ENCODE measurements at places on chromosomes 5 and 9. TPM values are rescaled to one million over a fixed set of nuclear protein-coding genes. Genes with fewer than 3 reads are reported as not detected.
A peak's percentile ranks its signal among the peaks of the same experiment; 100 is the strongest.

DNA sequence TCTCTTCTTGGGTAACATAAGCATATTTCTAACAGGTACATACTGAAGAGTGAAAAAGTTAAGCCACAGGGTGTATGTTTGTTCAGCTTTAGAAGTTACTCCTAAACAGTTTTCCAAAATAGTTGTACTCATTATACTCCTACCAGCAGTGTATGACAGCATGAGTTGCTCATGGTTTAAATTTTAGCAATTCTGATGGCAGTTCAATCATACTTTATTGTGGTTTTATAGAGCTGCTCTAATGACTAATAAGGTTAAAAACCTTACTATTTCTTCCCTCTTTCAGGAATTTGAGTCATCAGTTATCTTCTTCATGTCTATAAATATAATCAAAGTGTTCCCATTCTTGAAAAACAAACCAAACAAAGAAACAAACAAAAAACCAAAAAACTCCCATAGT, 81.5 kb downstream of the CAAP1 start:
- peaks cover 2% of the 10 kb centered on the region for H3K27me3 ChIP-seq
- H3K4me3 ChIP-seq: no peak overlapping the region

GRCh38 chr5:99929067-99929805, 605.9 kb upstream of the FAM174A start:
- no peaks in the 10 kb centered on the region for H3K27me3 ChIP-seq
- H3K4me1 ChIP-seq: no peaks in the 10 kb centered on the region
- no peaks in the 10 kb centered on the region for H3K36me3 ChIP-seq
- H3K27ac ChIP-seq: no peak overlapping the region

TMOD1 gene
- 0.45 TPM for total RNA-seq

SPEF2 gene
- total RNA-seq: 5.9 TPM

DNA sequence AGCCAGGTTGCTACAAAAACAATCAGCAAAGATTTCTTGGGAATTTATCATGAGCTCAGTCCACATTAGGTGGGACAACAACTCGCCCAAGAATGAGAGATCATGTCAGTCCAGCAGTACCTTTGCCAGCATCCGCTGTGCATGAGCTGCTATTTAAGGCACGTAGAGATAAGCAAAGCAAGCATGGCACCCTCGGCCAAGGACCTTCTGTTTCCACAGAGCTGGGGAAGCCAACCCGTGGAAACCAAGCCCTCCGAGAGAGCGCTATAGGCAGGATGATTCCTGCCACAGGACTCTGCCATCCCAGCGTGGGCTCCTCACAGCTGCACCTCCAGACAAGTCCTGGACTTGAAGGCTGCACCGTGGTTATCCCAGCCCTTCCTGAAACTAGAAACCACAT, 189.5 kb upstream of the PPP1R26 start:
- H3K4me1 ChIP-seq: peaks cover 3% of the 10 kb centered on the region
- no peak overlapping the region for H3K27ac ChIP-seq
- no peak for DNase-seq
- H3K4me3 ChIP-seq: no peak overlapping the region
- H3K36me3 ChIP-seq: no peaks in the 10 kb centered on the region

GRCh38 chr5:174796711-174797192, 72.4 kb downstream of the MSX2 start:
- peaks cover 5% of the 10 kb centered on the region for H3K4me1 ChIP-seq
- no peak overlapping the region for H3K4me3 ChIP-seq
- H3K27me3 ChIP-seq: peaks cover 13% of the 10 kb centered on the region
- H3K36me3 ChIP-seq: no peaks in the 10 kb centered on the region

DNA sequence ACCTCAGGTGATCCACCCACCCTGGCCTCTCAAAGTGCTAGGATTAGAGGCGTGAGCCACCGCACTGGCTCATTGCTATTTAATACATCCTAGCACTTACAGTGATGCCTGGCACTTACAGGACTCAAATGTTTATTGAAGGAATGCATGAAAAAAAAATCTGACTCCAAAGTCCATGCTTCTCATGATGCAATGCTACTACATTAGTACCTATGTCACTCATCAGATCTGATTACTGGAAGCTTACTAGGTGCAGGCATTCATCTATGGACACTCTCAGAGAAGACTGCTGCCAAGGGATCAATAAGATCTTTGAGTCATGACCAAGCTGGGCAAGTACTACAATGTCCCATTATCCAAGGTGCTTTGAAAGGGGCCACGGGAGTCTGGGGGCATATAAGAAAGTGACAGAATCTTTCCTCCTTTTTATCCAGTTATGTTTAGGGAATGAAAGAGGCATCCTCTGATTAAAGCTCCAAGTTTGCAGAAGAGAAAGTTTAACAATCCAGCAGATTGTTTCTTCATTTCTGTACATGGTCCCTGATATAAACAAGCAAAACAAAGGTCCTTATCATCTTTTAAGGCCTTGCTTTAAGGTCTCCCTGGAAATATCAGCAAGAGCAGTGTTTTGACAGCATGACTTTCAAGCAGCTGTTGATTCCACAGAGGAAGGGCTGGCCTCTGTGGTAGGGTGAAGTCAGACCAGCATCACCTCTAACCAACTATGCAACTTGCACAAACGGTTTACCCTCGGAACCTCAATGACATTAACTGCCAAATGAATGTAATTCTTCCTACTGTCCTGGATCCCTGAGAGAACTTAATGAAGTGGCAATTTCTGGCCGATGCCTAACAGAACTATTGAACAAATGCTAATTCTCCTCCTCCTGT, 35.9 kb downstream of the ARPC5L start:
- peaks cover 17% of the 10 kb centered on the region for H3K4me1 ChIP-seq
- H3K27ac ChIP-seq: no peak overlapping the region
- peaks cover 61% of the 10 kb centered on the region for H3K36me3 ChIP-seq
- H3K4me3 ChIP-seq: no peak overlapping the region
- no peaks in the 10 kb centered on the region for H3K27me3 ChIP-seq

GRCh38 chr9:83473488-83473971, 64.7 kb downstream of the FRMD3 start:
- no peaks in the 10 kb centered on the region for H3K27me3 ChIP-seq
- H3K27ac ChIP-seq: peak overlapping the region; percentile 90
- H3K4me1 ChIP-seq: peaks cover 23% of the 10 kb centered on the region
- no peaks in the 10 kb centered on the region for H3K36me3 ChIP-seq
- peak overlapping the region; percentile 65 for H3K4me3 ChIP-seq

DNA sequence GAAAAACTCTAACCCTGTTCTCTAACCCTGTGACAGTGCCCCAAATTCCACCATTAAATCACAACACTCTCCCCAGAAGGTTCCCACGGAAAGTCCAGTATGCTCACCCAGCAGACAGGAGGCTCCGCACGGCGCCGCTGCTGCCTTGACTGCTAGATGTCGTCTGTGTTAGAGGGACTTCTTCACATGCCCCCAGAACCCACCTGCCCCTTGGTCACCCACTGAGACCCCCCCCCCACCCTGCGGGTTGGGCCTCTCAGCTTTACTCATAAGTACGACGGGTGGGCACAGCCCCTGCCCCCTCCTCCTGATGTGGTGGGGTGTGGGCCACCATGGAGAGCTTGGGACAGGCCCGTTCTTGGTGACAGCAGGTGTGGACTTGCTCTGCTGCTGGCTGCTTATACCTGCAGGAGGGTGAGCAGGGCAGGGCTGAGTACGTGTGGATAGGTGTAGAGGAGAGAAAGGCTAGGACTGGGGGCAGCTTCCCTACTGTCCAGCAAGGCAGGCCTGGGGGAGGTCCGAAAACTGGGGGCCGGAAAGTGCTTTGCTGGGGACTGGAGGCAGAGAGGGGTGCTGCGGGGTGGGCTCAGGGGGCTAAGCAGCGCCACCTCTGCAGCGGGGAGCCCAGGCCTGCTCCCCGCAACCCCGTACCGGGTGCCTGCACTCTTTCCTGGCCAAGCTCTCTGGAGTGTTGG, 57.5 kb upstream of the OLFM1 start:
- H3K36me3 ChIP-seq: no peaks in the 10 kb centered on the region
- H3K27ac ChIP-seq: no peak overlapping the region
- no peaks in the 10 kb centered on the region for H3K4me1 ChIP-seq
- no peaks in the 10 kb centered on the region for H3K27me3 ChIP-seq

- no peak for DNase-seq
- no peaks in the 10 kb centered on the region for H3K36me3 ChIP-seq
- H3K4me3 ChIP-seq: no peak overlapping the region
- no peaks in the 10 kb centered on the region for H3K4me1 ChIP-seq
These were observed 69.5 kb upstream of the OSMR start for GRCh38 chr5:38776149-38776896.

- H3K4me1 ChIP-seq: no peaks in the 10 kb centered on the region
- H3K4me3 ChIP-seq: no peak overlapping the region
- DNase-seq: no peak
- H3K36me3 ChIP-seq: no peaks in the 10 kb centered on the region
These were observed 326.3 kb downstream of the OSTF1 start for GRCh38 chr9:75414371-75415160.

GRCh38 chr5:75466006-75466716, 45.3 kb downstream of the CERT1 start:
- H3K4me3 ChIP-seq: no peak overlapping the region
- no peak for DNase-seq
- no peaks in the 10 kb centered on the region for H3K27me3 ChIP-seq
- H3K36me3 ChIP-seq: peaks cover 36% of the 10 kb centered on the region
- H3K4me1 ChIP-seq: peaks cover 30% of the 10 kb centered on the region
- no peak overlapping the region for H3K27ac ChIP-seq

CCIN gene
- 0.17 TPM for total RNA-seq

- H3K36me3 ChIP-seq: no peaks in the 10 kb centered on the region
- H3K4me3 ChIP-seq: no peak overlapping the region
These were observed 14.7 kb upstream of the LARP1 start for GRCh38 chr5:154740483-154740882.

GRCh38 chr5:59483971-59484472, 409.5 kb downstream of the PDE4D start:
- H3K27ac ChIP-seq: no peak overlapping the region
- no peaks in the 10 kb centered on the region for H3K36me3 ChIP-seq
- H3K27me3 ChIP-seq: peaks cover 7% of the 10 kb centered on the region
- no peak overlapping the region for H3K4me3 ChIP-seq
- H3K4me1 ChIP-seq: peaks cover 3% of the 10 kb centered on the region

GRCh38 chr9:81694541-81694940, 5.2 kb upstream of the TLE1 start:
- no peaks in the 10 kb centered on the region for H3K36me3 ChIP-seq
- DNase-seq: no peak
- H3K4me1 ChIP-seq: peaks cover 8% of the 10 kb centered on the region
- H3K27ac ChIP-seq: no peak overlapping the region

TEX53 gene
- not detected for total RNA-seq

CRHBP gene
- not detected for total RNA-seq

GRCh38 chr9:108800632-108801099, 55.1 kb downstream of the ACTL7B start:
- no peak for DNase-seq
- no peaks in the 10 kb centered on the region for H3K4me1 ChIP-seq
- no peak overlapping the region for H3K27ac ChIP-seq
- H3K36me3 ChIP-seq: no peaks in the 10 kb centered on the region
- H3K27me3 ChIP-seq: peaks cover 5% of the 10 kb centered on the region

- DNase-seq: no peak
- no peak overlapping the region for H3K4me3 ChIP-seq
- H3K4me1 ChIP-seq: peaks cover 20% of the 10 kb centered on the region
- no peaks in the 10 kb centered on the region for H3K27me3 ChIP-seq
- peaks cover 34% of the 10 kb centered on the region for H3K36me3 ChIP-seq
These were observed 505 bp downstream of the CREB3 start for GRCh38 chr9:35732800-35733541.

SPACA9 gene
- 3.0 TPM for total RNA-seq

DNA sequence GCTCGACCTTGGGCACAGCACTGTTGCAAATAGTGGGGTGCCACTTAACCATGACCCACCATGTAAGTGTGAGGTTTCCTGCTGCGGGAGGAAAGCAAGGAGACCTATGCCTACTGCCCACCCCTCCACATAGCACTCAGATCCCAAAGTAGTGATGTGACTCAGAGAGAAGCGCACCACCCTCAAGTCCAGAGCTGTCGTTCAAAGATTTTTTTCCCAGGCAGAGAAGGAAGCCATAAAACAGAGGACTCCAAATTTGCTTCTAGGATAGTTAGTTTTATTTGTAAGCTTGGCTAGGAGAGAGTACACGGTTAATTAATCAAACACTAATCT, 19.3 kb downstream of the UGT3A1 start:
- H3K27me3 ChIP-seq: peaks cover 22% of the 10 kb centered on the region
- no peaks in the 10 kb centered on the region for H3K4me1 ChIP-seq
- H3K4me3 ChIP-seq: no peak overlapping the region
- DNase-seq: no peak
- no peaks in the 10 kb centered on the region for H3K36me3 ChIP-seq

KIF4B gene
- not detected for total RNA-seq

DNA sequence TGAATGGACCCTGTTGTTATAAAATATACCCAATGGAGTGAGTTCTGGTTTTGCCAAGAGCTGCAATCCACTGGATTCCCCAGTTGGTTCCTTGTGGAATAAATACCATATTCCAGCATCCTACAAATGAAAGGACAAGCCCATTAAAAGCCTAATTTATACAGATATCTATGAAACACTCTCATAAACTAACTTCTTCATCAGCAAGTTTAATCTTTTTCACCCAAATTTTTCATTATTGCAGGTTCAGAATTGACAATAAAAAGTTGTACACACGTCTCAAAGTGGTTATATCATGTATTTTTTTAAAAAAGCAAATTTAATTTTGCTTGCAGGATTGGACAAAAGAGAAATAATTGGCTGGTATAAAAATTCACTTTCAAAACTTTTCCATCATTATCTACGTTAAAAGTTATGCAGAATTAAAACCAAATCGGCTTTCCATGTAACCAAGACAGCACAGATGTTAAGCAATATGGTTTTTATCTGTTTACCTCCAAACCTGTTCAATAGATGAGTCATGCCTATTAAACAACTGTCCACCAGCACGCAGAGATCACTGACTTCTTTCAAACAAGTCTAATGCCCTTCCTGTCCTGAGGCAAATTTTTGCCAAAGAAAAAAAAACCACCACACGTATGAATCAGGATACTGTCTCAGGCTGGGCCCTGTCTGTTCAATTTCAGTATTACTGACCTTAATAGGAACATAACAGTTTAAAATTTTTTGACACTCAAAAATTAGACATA, 42.5 kb downstream of the CEMIP2 start:
- no peak overlapping the region for H3K27ac ChIP-seq
- H3K4me1 ChIP-seq: no peaks in the 10 kb centered on the region
- H3K36me3 ChIP-seq: peaks cover 56% of the 10 kb centered on the region
- no peaks in the 10 kb centered on the region for H3K27me3 ChIP-seq
- H3K4me3 ChIP-seq: no peak overlapping the region
- no peak for DNase-seq

DNA sequence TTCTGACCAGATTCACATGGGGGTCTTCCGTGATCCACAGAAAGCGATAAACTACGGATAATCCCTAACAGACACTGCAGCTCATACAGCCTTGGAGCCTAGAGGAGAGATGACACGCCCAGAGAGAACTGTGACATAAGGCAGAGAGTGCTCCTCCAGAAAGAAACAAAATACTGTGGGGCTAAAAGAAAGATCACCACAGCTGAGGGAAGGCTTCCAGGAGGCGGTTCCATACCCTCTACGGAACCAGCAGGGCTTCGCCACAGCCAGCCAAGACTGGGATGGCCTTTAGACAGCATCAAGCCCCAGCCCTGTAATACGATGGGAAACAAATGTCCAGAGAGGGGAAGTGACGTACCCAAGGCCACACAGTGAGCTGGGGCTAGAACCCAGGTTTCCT, 19.3 kb downstream of the GPX3 start:
- no peaks in the 10 kb centered on the region for H3K4me1 ChIP-seq
- DNase-seq: no peak
- H3K27me3 ChIP-seq: no peaks in the 10 kb centered on the region
- no peak overlapping the region for H3K27ac ChIP-seq

- DNase-seq: no peak
- H3K36me3 ChIP-seq: peaks cover 63% of the 10 kb centered on the region
- H3K4me3 ChIP-seq: no peak overlapping the region
- no peak overlapping the region for H3K27ac ChIP-seq
These were observed 19.1 kb downstream of the EXOC3 start for GRCh38 chr5:462051-462481.

GHR gene
- not detected for total RNA-seq

C7 gene
- total RNA-seq: not detected

FRMD3 gene
- 1.1 TPM for total RNA-seq

FAM169A gene
- total RNA-seq: 3.6 TPM

Data from activated CD4-positive, alpha-beta T cell treated with anti-CD3 and anti-CD28 coated beads, Interleukin-2, amount 10 ng/mL, durations not matched to agents 7 days and 5 days (primary cell).